NCI-H1048 (cell line): ENCODE measurements at places on chromosomes 16 and 17.

DNA sequence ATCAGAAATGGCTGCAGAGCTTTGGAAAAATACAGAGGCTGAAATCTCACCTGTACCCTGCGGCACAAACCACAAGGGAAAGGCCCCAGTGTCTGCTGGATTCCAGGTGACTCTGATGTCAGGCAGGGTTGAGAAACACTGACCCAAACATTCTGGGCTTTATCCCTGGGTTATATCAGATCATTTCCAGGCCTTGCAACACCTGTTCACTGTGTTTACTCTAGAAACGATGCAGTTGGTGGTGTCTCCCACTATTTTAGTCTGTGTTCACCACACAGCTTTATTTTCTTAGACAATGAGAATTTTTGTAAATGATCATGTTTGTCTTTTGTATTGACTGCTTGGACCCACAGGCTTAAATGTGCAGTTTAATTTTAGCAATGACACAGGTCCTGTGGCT, 151.5 kb upstream of the SDK2 start:
- DNase-seq: no peak

- DNase-seq: no peak
Observed at GRCh38 chr17:21542991-21543390, 149.3 kb upstream of the KCNJ18 start.

DNA sequence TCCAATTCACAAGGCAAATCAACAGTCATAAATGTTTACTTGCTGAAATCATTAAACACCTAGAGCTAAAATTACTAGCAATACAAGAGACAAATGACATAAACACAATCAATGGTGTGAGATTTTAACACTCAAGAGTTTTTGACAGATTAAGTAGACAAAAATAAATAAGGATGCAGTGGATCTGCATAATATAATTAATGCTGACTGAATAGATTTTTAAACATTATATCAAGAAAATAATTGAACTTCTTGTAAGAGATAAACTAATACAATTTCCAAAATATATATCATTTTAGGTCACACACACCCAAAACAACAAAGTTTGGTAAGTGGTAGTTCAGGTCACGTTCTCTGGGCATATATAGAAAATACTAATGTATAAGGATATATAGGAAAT, 322.6 kb upstream of the XYLT1 start:
- DNase-seq: no peak

DNA sequence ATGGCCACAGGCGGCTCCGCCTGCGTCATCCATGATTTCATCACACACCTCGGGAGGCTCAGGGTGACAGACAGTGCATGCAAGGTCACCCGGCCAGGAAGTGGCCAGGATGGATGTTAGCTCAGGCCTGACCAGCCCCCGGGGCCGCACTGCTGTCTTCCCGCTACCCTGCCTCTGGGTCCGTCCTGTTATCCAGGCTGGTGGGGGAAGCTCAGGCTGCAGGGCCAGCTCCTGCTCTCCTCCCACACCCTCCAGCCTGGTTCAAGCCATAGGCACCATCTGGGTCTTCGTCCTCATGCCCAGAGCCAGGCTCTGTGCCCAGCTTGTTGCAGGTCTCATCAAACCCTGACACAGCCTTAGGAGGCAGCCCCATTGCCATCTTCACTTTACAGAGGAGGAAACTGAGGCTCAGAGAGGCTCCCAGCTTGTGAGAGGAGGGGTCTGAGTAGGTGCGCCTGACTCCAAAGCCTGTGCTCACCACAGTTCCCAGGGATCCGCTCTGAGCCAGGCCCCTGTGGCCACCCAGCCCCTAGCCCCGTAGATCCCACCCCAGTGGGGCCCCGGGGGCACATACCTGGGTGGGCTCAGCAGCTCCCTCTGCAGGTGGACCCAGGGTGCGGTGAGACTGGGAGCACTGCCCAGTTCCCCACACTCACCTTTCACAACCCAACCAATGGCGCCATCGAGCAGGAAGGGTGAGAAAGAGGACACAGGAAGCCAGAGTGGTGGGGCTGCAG, 412 bp upstream of the ADGRG3 start:
- no peak for DNase-seq

DNA sequence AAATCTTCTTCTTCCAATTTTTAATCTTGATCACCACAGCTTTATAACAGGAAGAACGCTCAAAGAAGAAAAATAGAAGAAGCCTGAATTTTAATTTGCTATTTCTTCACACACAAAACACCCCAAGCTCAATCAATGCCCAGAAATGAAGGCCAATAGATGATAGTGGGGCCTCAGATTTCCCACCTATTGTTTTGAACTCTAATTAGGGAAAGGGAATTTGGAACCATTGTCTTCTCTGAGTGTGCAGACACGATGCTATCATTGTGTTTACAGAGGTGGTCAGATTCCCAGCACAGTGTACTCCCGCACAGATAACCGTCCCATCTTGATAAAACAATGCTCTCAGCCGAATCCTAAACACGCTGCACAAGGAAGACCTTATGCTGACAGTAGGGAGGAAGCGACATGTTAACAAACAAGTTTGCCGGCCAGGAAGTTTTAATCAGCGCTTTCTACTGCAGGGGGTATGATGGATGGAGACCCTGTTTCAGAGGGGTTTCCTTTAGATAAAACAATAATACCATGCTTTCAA, 684.7 kb downstream of the MAF start:
- no peak for DNase-seq
